ENCODE measurements at places on chromosomes 2 and 18. TPM values are rescaled to one million over a fixed set of nuclear protein-coding genes. Genes with fewer than 3 reads are reported as not detected.

DNA sequence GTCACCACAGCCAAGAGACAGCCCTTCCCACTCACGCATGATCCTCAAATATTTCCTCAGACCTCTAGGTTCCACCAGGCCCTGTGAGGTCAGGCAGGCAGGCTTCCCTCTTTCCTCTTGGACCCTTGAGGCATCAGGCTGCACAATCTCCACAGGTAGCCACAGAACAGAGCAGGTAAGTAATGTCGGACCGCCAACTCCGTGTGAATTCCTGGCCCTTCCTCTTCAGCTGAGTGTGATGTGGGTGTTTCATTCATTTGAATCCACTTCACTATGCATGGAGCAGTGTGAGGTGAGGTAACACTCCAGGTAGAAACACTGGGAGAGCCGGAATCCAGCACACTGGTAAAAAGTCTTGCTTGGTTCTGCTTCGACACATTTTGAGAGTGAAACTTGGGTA is 44.0 kb downstream of the MRPL35 start:
- no peak overlapping the region for H3K27ac ChIP-seq
- H3K36me3 ChIP-seq: no peaks in the 10 kb centered on the region
- H3K4me1 ChIP-seq: peaks cover 14% of the 10 kb centered on the region
- DNase-seq: no peak
- no peaks in the 10 kb centered on the region for H3K27me3 ChIP-seq

DNA sequence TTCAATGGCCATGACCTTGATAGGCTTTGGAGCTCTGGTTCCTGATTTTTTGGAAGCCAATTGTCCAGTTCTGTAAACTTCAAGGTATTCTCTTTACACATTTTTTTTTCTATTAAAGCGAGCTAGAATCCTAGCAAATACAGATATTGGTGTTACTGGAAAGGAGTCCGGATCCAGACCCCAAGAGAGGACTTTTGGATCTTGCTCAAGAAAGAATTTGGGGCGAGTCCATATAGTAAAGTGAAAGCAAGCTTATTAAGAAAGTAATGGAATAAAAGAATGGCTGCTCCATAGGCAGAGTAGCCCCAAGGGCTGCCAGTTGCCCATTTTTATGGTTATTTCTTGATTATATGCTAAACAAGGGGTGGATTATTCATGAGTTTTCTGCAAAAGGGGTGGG is 45.1 kb downstream of the CD8B2 start:
- no peak overlapping the region for H3K27ac ChIP-seq
- DNase-seq: no peak
- no peak overlapping the region for H3K4me3 ChIP-seq
- H3K36me3 ChIP-seq: no peaks in the 10 kb centered on the region
- peaks cover 12% of the 10 kb centered on the region for H3K27me3 ChIP-seq

GRCh38 chr18:74589021-74589420 is 8.6 kb upstream of the ZNF407 start:
- no peak overlapping the region for H3K27ac ChIP-seq
- DNase-seq: no peak
- peaks cover 8% of the 10 kb centered on the region for H3K36me3 ChIP-seq
- H3K4me1 ChIP-seq: no peaks in the 10 kb centered on the region

DNA sequence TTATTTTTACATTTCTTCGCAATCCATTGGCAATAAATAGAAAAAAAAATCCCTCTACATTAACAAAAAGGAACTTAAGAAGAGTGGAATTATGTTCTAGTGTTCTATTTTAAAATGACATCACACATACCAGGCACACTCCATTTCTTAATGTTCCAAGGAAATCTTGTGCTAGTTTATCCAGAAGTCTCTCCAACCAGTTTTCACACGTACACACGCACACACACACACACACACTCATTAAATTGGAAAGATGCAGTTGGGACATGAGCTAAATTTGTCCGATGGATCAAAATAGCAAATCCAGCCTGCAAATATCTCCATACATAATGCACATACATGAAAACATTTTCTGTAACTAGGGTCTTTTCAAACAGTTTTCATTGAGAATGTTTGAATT is 78.3 kb downstream of the KCNJ3 start:
- no peaks in the 10 kb centered on the region for H3K27me3 ChIP-seq
- no peak overlapping the region for H3K4me3 ChIP-seq

GRCh38 chr2:97806738-97807618 is 93.6 kb downstream of the ZAP70 start:
- no peaks in the 10 kb centered on the region for H3K27me3 ChIP-seq
- H3K4me1 ChIP-seq: no peaks in the 10 kb centered on the region
- H3K4me3 ChIP-seq: no peak overlapping the region
- H3K36me3 ChIP-seq: no peaks in the 10 kb centered on the region
- peak; percentile 79 for DNase-seq

- peaks cover 63% of the 10 kb centered on the region for H3K4me1 ChIP-seq
- peak; percentile 26 for DNase-seq
- H3K4me3 ChIP-seq: peak overlapping the region; percentile 55
- peak overlapping the region; percentile 86 for H3K27ac ChIP-seq
- H3K27me3 ChIP-seq: no peaks in the 10 kb centered on the region
Measured at GRCh38 chr2:106160786-106161261, 33.3 kb downstream of the UXS1 start.

GRCh38 chr2:223465793-223466192 is 136.4 kb downstream of the SCG2 start:
- no peak overlapping the region for H3K27ac ChIP-seq
- no peaks in the 10 kb centered on the region for H3K4me1 ChIP-seq
- H3K27me3 ChIP-seq: no peaks in the 10 kb centered on the region
- no peak overlapping the region for H3K4me3 ChIP-seq

- no peaks in the 10 kb centered on the region for H3K36me3 ChIP-seq
- no peak overlapping the region for H3K27ac ChIP-seq
- no peak overlapping the region for H3K4me3 ChIP-seq
- DNase-seq: peak; percentile 39
Measured at GRCh38 chr2:233711312-233712008, 1.2 kb upstream of the UGT1A5 start.

GRCh38 chr2:120994301-120994995 is 258.8 kb downstream of the GLI2 start:
- peaks cover 12% of the 10 kb centered on the region for H3K27me3 ChIP-seq
- no peak overlapping the region for H3K27ac ChIP-seq
- H3K36me3 ChIP-seq: no peaks in the 10 kb centered on the region
- no peak overlapping the region for H3K4me3 ChIP-seq
- DNase-seq: no peak

DNA sequence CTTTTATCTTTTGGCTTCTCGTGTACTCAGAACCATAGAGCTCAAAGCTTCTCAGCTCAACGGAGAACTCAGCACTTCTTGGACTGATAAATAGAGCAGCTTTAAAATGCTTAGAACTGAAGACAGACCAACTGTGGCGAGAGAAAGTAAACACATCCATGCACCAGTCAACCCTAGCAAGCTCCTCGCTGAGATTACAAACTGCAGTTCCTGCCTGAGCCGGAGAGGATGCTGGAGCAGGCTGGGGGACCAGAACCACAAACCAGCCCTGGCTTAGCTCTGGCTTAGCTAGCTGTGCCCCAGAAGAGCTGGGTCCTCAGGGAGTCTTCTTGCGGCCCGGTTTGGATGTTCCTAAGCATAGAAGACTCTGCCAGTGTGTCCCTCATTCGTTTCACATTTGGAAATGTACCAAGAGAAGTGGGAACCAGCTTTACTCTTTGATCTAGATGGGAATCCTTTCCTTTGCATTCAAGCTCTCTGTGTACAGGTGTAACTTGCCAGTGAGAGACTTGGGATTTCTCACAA is 5.6 kb downstream of the PAX8 start:
- H3K36me3 ChIP-seq: peaks cover 3% of the 10 kb centered on the region
- peaks cover 5% of the 10 kb centered on the region for H3K4me1 ChIP-seq
- peak; percentile 12 for DNase-seq
- peaks cover 19% of the 10 kb centered on the region for H3K27me3 ChIP-seq
- H3K27ac ChIP-seq: no peak overlapping the region
- no peak overlapping the region for H3K4me3 ChIP-seq

DNA sequence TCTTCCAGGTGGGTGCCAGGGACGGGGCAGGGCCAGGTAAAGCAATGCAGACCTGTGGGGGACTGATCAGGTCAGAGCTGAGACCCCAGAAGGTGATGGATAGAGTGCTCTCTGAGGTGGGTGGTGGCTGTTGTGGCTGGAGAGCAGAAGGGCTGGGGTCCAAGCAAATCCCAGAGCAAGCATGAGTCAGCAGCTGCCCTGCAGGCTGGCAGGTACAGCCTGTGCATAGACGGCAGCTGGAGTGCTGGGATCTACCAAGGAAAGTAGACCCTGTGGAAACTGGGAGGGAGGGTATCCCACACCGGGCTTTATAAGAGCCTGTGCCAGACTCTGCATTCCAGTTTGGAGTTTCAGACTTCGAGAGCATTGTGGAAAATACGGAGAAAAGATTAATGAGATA is 663 bp downstream of the TRIM54 start:
- peaks cover 2% of the 10 kb centered on the region for H3K27me3 ChIP-seq
- H3K36me3 ChIP-seq: no peaks in the 10 kb centered on the region
- no peak overlapping the region for H3K4me3 ChIP-seq
- DNase-seq: no peak
- no peak overlapping the region for H3K27ac ChIP-seq

ORC4 gene
- 41.8 TPM for total RNA-seq

TMEM198 gene
- 0.79 TPM for total RNA-seq

TMEM182 gene
- 6.9 TPM for total RNA-seq

ALPP gene
- total RNA-seq: not detected

LTBP1 gene
- 0.41 TPM for total RNA-seq

SP9 gene
- total RNA-seq: not detected

All from T-cell (primary cell).